GM12891 (cell line): ENCODE measurements at places on chromosomes 2 and 18.

DNA sequence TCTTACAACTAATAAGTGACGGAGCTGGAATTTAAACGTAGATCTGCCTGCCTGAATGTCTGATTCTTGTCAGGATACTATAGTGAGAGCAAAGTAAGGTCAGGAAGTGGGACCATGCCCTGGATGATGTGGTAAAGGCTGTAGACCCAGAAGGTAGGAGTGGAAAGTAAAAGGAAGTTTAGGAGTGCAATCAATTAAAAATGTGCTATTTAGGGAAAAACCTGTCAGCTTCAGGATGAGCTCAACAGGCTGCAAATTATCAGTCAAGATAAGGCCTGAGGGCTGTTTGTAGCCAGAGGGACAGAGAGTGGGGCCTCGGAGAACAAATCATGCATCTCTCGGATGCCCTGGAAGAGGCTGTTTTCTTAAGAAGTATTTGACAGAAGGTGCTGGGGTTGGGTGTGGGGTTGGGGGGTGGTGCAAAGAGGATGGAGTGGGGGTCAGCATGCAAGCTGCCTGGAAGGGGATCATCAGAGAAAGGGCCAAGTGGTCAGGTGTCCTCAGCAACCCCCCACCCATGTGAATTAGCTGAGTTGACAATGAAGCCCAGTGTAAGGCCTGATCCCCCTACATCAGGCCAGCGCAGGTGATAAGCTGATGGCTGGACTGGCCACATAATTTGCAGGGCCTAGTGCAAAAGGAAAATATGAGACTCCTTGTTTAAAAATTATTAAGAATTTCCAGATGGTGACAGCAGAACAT, 53.2 kb upstream of the MAPRE3 start:
- no peak for DNase-seq

GRCh38 chr2:54085069-54085468, 30.3 kb upstream of the ACYP2 start:
- no peak for DNase-seq

DNA sequence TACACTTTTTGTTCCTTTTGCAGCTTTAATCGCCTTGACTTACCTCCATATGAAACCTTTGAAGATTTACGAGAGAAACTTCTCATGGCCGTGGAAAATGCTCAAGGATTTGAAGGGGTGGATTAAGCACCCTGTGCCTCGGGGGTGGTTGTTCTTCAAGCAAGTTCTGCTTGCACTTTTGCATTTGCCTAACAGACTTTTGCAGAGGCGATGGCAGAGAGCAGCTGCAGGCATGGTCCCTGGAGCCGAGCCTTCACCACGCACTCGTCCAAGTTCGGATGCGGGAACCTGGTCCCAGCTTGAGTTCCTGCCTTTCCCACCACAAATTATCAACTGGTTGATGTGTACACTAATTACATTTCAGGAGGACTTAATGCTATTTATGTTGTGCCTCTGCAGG, 232.7 kb downstream of the ALPK2 start:
- no peak for DNase-seq

- no peak for DNase-seq
Observed at GRCh38 chr2:203648273-203648672, 58.2 kb upstream of the CD28 start.

GRCh38 chr2:226050822-226051221, 651.3 kb downstream of the NYAP2 start:
- DNase-seq: no peak

GRCh38 chr18:10113121-10114022, 199.6 kb downstream of the VAPA start:
- no peak for DNase-seq

- DNase-seq: no peak
Observed at GRCh38 chr18:76988031-76988826, 144.4 kb downstream of the MBP start.
